ENCODE measurements at places on chromosomes 2 and 18.

DNA sequence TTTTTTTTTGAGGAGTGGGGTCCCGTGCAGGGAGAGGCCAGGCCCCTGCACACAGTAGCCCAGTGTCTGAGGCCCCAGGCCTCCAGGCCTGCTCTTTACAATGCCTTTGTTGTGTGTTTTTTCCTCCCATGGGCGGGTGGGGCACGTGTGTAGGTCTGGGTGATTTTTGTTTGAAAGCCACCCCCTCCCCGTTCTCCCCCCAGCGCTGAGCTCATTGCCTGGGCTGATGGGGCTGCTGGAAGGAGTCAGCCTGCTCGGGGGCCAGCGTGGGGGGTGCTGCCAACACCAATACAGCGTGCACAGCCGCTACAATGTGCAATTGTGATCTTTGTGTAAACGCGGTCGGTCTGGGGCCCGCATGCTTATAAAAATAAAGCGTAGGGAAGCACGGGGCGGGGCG, 142.7 kb downstream of the DYSF start:
- DNase-seq: no peak

GRCh38 chr2:152598975-152599759, 118.1 kb downstream of the PRPF40A start:
- no peak for DNase-seq

GRCh38 chr2:179024445-179024844, 25.5 kb downstream of the CCDC141 start:
- DNase-seq: no peak

DNA sequence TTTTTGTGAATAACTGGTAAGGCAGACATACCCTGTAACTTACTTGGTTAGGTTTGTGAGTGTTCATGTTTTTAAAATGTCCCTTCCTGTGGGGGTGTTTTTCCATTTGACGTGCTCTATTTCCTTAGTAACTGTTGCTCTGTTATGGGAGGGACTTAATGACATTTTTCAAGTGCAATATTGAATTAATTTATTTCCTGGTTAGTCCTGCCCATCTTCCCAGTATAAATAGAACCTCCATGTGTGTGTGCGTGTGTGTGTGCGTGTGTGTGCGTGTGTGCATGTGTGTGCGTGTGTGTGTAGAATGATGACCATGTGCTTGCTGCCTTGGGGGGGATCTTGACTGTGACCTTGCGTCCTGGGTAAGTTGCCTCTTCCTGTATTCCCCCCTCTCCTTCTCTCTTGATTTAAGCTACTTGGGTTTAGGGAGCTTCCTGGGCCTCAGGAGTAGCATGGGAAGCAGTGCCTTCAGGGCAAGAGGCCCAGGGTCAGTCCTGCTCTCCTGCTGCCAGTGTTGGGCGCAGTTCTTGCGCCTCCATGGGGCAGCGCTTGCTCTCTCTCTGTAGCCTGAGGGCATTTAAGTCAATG, 163.9 kb downstream of the LDLRAD4 start:
- peak; percentile 77 for DNase-seq

- no peak for DNase-seq
These were observed 35.0 kb downstream of the AOX1 start for GRCh38 chr2:200620606-200621390.

GRCh38 chr18:41906528-41907146, 48.4 kb upstream of the PIK3C3 start:
- DNase-seq: peak; percentile 57

DNA sequence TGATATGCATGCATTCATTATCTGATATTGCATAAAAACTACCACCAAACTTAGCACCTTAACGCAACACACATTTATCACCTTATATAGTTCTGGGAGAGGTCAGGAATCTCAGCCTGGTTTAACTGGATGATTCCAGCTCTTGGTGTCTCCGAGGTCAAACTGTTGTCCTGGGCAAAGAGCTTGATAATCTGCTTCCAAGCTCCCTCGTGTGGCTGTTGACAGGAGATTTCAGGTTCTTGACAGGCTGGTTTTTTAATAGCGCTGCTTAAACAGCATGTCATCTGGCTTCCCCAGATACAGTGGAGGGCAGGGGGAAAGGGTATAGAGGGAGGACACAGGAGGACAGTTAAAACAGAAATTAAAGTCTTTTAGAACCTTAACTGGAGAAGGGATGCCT, 785.0 kb downstream of the CNTNAP5 start:
- DNase-seq: no peak

- no peak for DNase-seq
These were observed 50.5 kb downstream of the SNED1 start for GRCh38 chr2:241048949-241049343.

GRCh38 chr18:73669297-73669696, 478.3 kb downstream of the FBXO15 start:
- no peak for DNase-seq

DNA sequence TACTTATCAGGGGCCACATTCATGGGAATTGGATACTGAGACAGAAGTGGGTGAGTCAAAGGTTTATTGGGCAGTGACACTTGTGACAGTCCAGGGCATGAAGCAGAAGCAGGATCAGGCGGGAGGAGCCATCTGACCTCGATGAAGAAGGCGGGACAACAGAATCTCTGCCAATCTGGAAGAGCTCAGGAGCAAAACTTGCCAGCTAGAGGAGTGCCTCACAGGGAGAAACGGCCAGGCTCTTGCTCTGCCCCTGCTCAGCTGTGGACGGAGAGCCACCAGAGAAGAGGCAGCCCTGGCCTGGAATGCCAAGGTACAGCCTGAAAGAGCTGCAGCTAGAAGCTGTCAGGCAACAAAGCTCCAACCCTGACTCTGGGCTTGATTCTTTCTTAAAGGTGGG, 16.9 kb downstream of the DAW1 start:
- DNase-seq: no peak

DNA sequence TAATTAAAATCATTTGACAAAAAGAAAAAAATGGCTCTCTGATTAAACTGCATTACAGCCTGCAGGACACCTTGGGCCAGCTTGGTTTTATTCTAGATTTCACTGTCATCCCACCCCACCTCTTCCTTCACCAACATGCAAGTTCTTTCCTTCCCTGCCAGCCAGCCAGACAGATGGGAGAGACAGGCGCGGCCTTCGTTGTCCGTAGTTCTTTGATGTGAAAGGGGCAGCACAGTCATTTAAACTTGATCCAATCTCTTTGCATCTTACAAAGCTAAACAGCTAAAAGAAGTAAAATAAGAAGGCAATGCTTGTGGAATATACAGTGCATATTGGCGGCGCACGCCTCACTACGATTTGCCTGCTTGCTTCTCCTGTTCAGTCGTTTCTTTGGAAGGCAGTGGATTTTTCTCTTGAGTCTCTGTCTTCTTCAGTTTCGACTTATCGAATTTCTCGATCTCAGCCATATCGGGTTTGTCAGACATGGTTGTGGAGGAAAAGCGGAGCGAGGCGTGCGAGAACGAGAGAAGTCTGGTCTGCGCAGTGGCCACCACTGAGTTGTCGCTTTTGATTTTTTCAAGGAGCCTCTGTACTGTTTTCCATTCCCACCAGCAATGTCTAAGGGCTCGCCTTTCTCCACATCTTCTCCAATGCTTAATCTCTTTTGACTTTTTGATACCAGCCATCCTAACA, 22.4 kb downstream of the COLEC11 start:
- DNase-seq: no peak

GRCh38 chr2:1816414-1816911, 72.1 kb upstream of the PXDN start:
- no peak for DNase-seq

DNA sequence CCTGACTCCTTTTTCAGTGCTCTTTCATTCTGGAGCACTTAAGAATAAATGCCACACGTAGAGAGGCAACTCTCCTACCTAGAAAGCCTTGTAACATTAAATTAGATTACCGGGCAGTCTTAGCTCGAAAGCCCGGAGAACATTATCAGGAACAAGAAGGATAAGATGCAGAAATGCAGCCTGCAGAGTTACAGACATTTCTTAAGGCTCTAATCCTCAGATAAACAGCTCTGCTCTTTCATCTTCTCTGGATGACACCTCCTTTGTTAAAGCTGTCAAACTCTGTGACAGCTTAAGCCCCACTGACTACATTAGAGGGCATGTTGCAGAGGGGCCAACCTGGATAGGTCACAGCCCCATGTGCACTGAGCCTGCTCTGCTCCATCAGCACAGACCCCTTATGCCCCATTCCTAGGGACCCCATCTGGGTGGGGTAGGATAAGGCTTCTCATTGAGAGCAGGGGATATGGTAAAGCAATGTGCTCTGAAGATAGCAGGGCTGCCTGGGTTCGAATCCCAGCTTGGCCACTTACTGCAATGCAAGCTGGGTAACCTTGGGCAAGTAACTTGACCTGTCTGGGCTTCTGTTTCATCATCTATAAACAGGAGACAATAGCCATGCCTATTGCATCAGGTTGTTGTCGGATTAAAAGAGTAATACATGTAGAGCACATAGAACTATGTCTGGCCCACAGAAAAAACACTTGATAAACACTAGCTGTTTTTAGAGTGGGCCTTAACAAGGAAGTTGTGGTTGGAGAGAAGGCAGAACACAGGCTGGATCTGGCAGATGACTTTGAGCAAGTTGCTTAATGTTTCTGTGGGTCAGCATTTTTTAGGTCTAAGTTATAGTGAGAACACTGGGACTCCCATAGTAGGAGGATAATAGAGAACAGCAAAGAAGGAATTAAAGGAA, 111.4 kb downstream of the THNSL2 start:
- no peak for DNase-seq

DNA sequence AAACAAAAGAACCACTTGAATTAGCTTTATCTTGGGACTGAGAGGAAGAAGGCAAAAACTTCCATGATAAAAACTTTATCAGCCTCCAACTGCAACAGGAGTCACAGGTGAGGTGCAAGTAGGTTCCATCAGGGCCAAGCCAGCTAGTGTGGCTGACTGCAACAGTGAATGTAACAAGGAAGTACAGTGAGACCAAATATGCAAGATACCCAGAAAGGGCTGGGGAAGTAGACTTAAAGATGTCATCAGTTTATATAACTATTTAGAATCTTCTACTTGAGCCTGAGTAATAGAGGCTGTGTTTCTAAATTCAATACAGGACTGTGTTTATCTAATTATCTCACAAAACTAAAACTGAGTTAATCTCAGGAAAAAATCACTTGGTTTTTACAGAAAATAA, 14.8 kb downstream of the PLEKHM3 start:
- no peak for DNase-seq

- DNase-seq: no peak
These were observed 199.1 kb upstream of the CHAC2 start for GRCh38 chr2:53568469-53568868.

DNA sequence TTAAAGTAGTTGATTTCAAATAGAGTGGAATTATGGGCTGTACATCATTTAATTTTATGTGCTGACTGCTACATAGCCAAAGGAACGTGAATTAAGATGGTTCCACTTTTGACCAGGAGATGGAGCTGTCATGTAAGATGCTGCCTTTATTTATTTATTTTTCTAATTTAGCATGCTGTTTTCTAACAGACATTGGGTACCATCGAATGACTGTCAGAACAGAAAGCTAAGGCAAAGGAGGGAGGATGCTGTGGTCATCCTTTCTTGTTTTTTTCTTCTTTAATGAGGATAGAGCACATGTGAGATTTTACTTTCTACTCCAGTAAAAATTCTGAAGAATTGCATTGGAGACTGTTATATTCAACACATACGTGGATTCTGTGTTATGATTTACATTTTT, at the start of gene SCN2A:
SCN2A (plus strand) TSS at position 185 of the 400 bp plus-strand sequence. CDS start 56,410 bp downstream, outside the sequence.
- no peak for DNase-seq

- DNase-seq: no peak
These were observed 123.1 kb downstream of the CACNB4 start for GRCh38 chr2:151975460-151976414.

DNA sequence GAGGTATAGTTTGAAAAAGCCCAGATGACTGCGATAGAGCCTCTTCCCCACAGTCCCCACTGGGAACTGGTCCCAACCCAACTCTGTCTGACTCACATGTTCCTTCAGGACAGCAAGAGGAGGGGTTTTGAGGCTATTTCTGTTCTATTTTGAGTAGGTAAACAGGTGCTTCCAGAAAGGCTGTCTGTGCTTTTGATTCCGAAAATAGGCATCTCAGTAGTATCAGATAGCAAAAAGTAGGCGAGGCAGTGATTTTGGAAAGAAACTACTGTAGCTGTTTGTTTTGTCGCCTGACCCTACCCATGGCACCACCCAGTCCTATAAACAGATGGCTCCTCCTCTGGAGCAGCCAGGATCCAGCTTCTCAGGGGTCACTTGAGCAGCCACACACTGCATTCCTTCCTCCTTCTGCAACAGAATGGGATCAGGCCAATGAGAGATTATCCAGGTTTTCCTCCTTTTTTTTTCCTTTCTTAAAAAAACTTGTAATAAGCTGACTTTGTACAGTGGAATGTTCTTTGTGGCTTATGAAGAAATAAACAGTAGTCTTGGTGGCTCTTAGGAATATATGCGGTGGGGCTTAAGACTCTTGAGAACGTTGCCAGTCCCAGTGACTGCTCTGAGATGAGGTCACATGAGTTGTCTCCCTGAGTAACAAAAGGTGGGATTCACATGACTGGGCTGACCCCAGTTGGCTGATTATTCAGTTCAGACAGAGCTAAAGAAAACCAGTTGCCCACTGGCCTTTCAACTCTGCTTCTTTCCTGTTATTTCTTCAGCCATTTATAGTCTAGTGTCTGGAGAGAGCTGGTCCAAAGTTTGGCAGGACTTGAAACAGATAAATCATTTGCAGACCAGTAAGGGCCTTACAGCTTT, 98.6 kb downstream of the KCNS3 start:
- no peak for DNase-seq
